ENCODE measurements at places on chromosomes 4 and X.
A peak's percentile ranks its signal among the peaks of the same experiment; 100 is the strongest.

- DNase-seq = no peak
Measured at GRCh38 chr4:114036426-114036825, 57.0 kb upstream of the ARSJ start.

DNA sequence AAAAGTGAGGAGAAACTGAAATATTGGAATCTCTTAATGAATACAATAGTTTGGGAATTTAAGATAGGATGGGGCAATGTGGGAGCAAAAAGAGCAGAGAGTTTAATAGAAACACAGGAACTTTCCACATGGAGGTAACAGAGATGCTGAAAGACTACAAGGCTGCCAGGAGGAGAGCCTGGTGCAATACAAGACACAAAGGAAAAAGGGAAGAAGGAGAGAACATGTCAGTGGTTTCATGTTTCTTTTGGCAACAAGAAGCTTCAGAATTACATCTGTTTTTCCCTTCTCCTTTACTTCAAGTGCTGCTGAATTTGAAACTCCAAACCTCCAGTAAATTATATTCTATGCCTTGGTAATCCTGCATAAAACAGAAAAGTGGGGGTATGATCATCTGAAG, 474.3 kb downstream of the FAT4 start:
- no peak for DNase-seq

DNA sequence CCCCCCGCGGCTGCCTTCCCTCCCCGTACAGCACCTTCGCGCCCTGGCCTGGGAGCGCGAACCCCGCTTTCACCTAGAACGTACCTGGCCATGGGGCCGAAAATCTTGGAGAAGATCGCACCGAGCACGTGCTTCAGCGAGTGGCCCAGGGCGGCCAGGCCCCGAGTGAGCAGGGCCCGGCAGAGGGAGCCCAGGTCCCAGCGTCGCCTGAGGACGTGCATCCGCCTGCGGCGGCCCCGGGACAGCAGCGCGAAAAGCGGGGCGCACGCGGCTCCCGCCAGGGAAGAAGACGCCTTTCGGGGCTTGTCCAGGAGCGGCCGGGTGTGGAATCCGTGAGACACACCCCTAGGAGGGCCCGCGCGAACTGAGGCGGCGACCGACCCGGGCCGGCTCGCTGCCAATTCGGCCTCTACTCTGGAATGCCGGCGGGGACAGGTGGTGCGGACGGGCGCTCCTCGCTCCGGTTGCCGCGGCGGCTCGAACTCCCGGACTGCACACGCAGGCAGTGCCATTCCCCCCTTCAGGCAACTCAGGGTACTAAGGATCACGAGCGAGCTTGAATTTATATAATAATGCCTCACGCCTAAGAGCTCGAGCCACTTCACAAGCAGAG, at the start of gene HS6ST2:
HS6ST2 (minus strand) TSS at position 539 of the 613 bp plus-strand sequence.
- peak; percentile 21 for DNase-seq

DNA sequence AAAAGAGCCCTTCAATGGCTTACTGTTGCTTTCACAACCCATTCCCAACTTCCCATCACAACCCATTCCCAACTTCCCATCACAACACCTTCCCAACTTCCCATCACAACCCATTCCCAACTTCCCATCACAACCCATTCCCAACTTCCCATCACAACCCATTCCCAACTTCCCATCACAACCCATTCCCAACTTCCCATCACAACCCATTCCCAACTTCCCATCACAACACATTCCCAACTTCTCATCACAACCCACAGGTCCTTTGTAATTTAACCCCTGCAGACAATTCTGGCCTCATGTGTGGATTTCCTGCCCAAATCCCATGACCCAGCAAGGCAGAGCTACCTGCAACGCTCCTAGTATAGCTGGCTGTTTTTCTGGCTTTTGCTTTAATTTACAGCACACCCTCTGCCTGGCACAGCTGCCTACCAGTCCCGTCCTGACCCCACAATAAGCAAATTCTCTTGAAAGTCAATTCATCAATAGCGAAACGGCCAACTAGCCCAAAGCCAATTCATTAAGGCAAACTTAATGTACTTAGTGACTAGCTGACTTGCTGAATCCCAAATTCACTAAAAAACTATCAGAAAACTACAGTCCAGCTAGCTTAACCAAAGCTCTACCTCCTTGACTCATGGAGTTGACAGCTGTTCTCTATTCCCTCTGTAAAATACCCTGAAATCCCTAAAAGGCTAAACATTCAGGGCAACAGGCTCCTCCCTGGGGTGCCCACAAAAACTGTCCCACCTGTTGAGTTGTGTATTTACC, 75.6 kb downstream of the AFAP1 start:
- no peak for DNase-seq

GRCh38 chr4:37803348-37803973, 23.0 kb upstream of the PGM2 start:
- DNase-seq = no peak

GRCh38 chr4:147732518-147733235, 789 bp downstream of the ARHGAP10 start:
- DNase-seq = no peak

GRCh38 chrX:17822351-17822750, 38.7 kb downstream of the RAI2 start:
- DNase-seq = no peak

DNA sequence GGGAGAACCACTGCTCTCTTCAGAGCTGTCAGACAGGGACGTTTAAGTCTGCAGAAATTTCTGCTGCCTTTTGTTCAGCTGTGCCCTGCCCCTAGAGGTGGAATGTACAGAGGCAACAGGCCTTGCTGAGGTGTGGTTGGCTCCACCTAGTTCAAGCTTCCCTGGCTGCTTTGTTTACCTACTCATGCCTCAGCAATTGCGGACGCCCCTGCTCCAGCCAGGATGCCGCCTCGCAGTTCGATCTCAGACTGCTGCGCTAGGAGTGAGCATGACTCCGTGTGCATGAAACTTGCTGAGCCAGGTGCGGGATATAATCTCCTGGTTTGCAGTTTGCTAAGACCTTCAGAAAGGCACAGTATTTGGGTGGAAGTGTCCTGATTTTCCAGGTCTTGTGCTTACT, 70.9 kb downstream of the MAGEB5 start:
- no peak for DNase-seq
